ENCODE measurements at places on chromosomes 7 and 10.
A peak's percentile ranks its signal among the peaks of the same experiment; 100 is the strongest.

DNA sequence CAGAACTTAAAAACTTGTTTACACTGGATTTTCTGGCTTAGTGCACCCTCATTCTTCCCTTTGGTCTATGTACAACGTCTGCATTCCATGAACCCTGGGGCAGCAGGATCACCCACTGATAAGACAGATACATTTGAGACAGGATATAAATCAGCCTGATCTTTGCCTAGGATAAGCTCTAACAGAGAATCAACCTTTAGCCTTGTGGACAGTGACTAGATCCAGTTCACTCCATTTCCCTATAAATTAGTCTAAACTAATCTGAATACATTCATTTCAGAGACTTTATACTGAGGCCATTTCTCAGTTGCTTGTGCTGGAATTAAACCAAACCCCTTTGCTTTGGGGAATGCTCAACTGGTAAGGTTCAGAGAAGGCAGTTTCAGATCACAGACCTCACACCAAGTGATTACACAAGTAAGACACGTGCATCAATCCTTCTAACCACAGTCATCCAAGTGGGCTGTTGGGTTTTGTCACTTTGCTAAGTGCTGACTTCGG lies 639.8 kb upstream of the FZD8 start:
- DNase-seq = no peak

- DNase-seq = no peak
Observed at GRCh38 chr7:80748363-80749042, 110.1 kb downstream of the CD36 start.

DNA sequence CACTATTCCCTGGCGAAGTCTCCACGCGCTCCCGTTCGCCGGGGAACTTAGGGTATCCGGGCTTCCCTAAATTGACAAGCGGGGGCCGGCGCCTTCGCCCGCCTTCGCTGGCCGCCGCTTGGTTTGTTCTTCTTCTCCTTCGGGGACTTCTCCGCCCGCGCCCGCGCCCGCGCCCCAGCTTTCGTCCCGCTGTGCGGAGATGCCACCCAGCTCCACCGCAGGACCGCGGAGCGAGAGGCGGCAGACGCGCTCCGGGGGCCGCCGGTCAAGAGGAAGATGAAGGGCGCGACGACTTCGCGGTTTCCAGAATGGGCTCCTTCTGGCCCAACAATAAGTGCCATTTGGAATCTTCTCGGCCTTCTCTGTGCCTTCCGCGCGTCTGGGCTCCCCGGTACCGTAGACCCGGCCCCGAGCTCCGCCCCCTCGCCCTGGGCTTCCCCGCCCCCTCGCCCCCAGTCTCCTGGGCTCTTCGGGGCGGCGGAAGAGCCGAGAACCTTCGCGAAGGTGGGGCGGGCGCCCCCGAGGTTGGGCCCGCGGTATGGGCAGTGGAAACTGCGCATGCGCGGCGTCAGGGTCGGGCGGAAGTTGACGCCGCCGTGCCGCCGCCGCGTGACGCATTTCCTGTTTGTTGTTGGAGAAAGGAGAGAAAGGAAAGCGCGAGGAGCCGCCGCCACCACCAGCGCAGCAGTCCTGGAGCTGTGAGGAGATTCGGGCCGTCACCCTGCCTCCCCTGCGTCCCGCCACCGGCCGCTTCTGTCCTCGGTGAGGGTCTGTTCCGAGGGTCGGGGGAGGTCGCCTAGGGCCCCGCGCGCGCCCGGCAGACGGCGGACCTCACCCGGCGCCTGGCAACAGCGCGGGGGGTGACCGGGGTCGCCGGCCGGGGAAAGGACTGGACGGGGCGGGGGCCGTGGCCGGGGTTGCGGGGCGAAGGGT lies at the start of gene DNAJB6:
Gene DNAJB6 (plus strand): TSS at position 622 of the 933 bp plus-strand sequence. CDS start 21,569 bp downstream, outside the sequence.
- DNase-seq = peak; percentile 93

DNA sequence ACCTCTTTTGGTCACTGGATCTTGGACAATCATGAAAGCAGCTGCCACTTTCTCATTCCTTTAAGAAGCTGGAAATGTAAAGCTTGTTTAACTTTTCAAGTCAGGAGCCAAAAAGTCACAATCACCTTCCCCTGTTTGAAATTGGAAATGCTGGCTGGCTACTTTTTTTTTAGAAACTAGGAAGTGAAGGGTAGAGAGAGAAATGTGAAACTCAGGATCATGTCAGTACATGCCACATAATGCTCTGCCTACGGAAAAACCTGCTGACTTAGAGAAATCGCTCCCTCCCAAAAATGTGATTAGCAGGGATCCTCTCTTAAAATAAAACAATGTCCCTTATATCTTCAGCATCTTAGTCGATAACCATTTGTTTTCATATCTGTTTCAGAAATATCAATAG lies 188.4 kb upstream of the C7orf33 start:
- peak; percentile 30 for DNase-seq

GRCh38 chr7:42159130-42159529 lies 77.9 kb downstream of the GLI3 start:
- no peak for DNase-seq

GRCh38 chr10:106672517-106673175 lies 491.9 kb downstream of the SORCS1 start:
- no peak for DNase-seq
